GM18507 (cell line): ENCODE measurements at places on chromosomes 6 and 20.

- no peak for DNase-seq
Measured at GRCh38 chr6:56732517-56732916, 89.8 kb upstream of the DST start.

DNA sequence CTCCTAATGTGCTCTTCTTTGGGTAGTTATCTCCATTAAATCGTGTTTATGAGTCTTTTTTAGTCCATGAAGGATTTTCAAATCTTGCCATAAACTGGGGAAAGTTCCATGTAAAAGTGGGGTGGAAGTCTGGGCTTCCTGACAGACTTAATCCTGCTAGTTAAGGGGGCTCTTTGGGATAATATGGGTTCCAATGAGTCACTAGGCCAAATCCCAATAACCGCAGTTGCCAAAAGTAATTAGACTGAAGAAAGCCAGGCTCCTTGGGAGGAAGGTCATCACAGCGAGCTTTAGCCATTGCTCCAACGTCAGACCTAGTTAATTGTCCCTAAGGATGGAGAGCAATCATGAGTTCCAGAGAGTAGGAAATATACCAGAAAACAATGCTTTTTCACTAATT lies 10.8 kb downstream of the RSPO3 start:
- no peak for DNase-seq

DNA sequence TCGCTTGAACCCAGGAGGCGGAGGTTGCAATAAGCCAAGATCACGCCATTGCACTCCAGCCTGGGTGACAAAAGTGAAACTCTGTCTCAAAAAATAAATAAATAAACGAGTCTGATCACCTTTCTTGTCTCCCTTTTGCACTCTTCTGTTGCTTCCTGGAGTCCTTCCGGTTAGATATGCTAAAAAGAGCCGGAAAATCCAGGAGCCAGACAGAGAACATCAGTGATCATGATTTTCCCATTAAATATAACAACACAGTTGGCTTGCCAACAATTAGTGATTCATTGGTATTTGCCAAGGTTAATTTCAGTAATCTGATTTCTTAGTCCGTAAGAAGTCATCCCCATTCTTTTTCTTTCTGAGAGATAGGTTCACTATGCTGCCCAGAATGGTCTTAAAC lies 3.7 kb upstream of the MCM3 start:
- DNase-seq = no peak

DNA sequence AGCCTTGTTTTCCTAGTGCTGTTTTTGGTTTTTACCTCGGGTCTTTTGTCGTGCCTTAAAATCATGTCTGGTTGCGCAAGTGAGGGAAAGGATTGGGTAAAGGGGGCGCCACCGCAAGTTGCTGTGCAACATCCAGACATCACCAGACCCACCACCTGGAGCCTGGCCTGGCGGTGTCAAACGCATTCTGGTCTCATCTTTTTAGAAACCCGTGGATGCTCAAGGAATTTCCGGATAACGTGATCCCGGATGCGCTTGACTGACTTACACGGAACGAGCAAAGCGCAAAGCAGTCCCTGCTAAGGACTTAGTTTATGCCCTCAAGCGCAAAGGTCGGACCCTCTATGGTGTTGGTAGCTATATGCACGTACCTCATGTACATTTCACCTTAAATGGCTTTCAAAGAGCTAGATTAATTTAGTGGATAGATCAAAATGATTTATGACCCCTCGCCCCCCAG lies 105.2 kb downstream of the OR2B2 start:
- DNase-seq = no peak

GRCh38 chr20:58891086-58891717 lies 38.7 kb downstream of the GNAS start:
- DNase-seq = no peak

DNA sequence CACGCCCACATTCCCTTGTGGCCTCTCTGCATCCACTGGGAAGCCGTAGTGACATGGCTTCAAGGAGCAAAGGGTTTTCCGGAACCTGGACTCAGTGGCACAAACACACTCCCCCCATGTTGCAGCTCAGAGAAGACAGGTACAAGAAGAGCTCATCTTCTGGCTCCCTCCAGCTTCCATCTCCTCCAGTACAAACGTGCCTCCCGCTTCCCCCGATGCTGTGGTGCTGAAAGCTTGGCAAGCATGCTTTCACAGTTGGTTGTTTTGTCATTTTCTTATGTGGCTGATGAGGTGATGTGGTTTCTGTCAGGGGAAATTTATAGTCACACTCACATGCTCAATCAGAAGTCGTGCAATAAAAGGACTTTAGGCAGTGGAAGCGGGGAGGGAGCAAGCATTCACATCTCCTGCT lies 258.5 kb downstream of the KIF16B start:
- no peak for DNase-seq

GRCh38 chr6:144898741-144899140 lies 613.6 kb downstream of the UTRN start:
- DNase-seq = no peak

DNA sequence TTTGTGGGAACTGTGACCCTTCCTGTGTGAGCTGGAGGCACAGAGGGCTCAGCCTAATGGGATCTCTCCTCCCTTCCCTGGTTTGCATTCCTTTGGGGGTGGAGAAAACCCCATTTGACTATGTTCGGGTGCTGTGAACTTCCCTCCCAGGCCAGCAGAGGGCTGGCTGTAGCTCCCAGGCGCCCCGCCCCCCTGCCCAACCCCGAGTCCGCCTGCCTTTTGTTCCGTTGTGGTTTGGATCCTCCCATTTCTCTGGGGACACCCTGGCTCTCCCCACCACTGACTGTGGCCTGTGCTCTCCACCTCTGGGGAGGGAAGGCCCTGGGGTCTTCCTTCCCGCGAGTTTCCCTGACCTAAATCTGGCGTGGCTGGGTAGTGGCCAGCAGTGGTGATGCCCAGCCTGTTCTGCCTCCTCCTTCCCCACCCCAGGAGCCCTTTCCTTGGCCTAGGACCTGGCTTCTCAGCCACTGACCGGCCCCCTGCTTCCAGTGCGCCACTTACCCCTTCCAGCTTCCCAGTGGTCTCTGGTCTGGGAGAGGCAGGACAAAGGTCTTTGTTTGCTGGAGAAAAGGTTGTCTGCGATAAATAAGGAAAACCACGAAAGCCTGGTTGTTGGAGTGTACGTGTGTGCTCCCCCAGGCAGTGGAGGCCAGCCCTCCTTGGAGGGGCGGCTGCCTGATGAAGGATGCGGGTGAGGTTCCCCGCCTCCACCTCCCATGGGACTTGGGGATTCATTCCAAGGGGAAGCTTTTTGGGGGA lies 4.9 kb downstream of the VEGFA start:
- DNase-seq = peak; percentile 61

GRCh38 chr6:50653253-50653652 lies 60.1 kb upstream of the TFAP2D start:
- no peak for DNase-seq

DNA sequence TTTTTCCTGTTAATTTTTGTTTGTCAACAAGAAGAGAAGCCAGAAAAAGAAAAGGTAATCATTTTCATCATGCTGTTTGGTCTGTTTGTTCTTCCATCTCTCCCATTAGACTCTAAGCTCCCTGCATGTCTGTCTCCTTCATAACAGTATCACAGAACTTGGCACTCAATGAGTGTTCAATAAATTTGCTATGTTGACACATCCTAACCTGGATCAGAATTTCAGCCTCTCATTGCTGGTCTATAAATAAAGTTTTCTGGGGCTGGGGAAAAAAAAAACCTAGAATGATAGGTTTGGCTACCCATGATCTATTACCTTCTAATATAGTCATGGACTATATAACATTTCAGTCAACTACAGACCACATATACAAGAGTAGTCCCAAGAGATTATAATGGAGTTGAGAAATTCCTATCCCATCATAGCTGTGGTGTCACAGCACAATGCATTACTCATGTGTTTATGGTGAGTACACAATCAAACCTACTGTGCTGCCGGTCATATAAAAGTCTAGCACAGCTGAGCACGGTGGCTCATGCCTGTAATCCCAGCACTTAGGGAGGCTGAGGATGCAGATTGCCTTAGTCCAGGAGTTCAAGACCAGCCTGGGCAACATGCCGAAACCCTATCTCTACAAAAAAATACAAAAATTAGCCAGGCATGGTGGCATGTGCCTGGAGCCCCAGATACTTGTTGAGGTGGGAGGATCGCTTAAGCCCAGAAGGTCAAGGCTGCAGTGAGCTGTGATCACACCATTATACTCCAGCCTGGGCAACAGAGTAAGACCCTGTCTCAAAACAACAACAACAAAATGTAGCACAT lies 5.9 kb downstream of the NUDT3 start:
- DNase-seq = no peak

DNA sequence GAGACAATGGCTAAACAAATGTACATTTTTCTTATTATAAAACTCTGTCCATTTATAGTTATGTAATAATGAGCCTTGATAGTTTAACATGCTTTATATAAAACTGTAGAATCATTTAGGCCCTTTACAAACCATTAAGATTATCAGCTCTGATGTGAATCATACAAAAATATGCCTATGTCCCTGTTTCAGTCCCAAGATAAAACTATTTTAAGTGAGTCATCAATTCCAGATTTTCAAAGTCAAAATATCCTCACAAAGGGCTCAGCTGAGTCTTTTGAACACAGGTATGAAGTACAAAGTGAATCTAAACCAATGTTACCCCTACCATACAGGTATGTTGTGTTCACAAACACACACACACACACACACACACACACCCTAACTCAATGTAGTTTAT lies 88.0 kb downstream of the PTPRK start:
- DNase-seq = no peak

- no peak for DNase-seq
Measured at GRCh38 chr6:80527552-80528052, 421.1 kb downstream of the BCKDHB start.

DNA sequence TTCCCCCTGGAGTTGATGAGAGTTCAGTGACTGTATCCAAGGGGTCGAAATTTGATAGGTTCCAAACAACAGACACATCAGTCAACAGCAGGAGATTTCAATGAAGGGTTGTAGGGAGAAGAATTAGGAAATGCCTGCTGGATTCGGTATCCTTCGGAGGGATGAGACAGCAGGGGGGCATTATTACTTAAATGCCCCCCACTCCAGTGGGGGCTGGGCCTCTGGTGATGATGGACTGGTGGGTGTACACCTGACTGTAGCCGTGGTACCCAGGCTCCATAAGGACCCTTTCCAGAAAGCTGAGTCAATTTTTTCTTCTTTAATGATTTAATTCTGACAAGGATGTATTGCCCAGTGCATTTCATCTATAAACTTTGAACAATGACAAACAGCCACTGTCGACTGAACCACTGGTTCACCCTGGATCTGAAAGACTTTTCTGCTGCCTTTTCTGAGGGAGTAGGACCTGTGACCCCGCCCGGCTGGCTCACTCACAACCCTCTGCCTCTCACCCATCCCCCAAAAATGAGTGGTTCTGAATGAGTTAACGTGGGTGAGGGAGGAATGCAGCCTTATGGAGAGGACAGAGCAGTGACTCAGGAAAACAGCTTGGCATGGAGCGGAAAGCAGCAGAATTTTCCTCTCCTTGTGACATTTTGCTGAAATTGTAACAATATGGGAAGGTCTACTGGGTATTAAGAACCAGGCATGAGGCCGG lies 41.0 kb downstream of the ZMYND8 start:
- DNase-seq = no peak

DNA sequence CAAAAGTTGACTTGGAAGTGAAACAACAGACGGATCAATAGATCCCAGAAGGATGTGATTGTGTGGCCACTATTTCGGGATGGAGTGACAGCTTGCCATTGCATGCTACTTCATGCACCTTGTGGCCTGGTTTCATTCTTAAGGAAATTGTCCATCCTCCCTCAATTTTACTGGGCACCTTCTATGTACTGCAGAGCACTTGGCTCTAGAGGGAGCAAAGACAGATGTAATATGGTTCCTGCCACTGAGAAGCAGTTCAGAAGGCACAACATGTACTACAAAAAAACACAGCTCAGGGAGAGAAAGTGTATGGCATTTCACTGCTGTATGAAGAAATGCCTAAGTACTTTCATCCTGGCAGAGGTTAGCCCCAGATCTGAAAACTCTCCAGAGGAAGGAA lies 91.9 kb downstream of the FOXA2 start:
- DNase-seq = no peak
